Epithelial cell of proximal tubule (primary cell): ENCODE measurements at places on chromosomes 1 and 21. TPM values are rescaled to one million over a fixed set of nuclear protein-coding genes. Genes with fewer than 3 reads are reported as not detected.

The TMEM54 gene
- 119 and 131 TPM in 2 replicates for total RNA-seq

The JAM2 gene
- total RNA-seq = 0.12 and 0.14 TPM in 2 replicates

- no peak for DNase-seq
These were observed 178.0 kb upstream of the DPT start for GRCh38 chr1:168907053-168907452.

DNA sequence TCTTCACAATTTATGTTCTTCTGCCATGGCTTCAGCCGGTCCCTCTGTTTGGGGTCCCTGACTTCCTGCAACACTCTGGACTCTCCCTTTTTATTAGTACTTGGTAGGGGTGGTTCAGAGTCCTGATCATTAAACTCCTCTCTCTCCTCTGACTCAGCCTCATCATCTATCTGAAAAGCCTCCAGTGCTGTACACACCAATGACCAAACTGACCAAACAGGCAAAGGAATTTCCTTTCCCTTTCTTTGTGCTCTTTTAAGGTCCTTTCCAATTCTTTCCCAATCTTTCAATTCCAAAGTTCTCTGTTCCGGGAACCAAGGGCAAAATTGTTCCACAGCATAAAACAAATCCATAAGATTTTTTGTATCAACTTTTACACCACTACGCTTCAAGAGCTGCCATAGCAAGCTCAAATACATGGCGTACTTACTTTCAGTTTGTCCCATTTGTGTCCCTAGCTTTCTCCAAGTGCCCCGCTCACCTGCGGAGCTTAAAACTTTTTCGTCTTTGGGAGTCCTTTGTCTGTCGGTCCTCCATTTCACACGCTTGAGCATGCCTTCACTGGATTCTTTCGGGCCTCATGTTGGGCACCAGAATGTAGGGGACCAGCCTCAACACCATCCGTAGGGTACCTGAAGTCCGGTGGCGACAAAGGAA lies 9.6 kb downstream of the DAP3 start:
- DNase-seq = peak; percentile 46

DNA sequence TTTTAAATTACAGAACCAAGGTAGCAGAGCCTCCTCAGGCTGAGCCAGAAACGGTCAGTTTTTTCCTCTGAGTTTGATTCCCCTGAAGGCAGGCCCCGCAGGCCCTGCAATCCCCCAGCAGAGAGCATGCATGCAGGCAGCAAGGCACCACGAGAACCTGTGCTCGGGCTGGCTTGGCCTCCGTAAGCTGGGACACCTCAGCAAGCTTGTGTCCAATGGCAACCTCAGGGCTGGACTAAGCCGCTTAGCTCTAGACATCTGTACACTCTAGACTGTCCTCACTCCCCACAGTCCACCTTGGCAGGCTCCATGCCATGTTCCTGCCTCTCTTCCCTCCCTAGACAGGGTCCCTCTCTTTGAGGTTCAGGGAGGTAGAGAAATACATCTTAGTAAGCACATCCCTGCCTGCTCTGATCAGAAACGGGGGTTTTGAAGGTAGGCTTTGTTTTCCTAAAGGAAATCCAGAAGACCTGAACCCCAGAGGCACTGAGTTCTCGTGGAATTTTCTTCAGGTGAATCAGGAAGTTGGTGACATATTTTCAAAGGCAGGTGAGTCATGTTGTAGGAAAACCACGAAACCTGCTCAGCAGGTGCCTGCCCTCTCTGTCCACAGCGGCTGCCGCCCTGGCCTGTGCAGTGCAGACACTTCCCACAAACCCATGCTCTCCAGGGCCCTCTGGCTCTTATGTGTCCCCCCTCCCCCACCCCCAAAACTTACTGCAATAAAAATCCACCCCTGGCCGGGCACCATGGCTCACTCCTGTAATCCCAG lies 7.0 kb downstream of the TMEM63A start:
- DNase-seq = no peak
